ENCODE measurements at places on chromosomes 1 and 21.
A peak's percentile ranks its signal among the peaks of the same experiment; 100 is the strongest.

GRCh38 chr1:181647314-181648035 is 164.2 kb downstream of the CACNA1E start:
- DNase-seq, result no peak

- peak; percentile 51 for DNase-seq
Observed at GRCh38 chr1:88462488-88463261, 221.4 kb upstream of the PKN2 start.

DNA sequence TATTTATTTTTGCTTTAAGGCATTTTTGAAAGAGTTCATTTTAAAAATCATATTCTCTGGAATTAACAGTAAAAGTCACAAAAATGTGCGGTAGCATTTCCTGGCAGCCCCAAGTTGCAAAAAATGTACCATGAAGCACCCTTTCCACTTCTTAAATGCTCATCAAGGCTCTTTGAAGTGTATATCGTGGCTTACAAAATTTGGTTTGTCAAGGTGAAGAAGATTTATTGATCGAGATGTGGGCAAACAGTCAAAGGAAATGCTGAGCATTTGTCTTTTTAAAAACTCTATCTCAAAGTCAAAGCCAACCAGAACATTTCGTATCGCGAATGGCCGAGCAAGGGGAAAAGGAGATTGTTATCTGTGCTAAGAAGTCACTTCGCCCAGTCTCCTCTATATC is 277.5 kb upstream of the KAZN start:
- no peak for DNase-seq

- no peak for DNase-seq
Observed at GRCh38 chr1:27349784-27350662, 8.2 kb downstream of the SYTL1 start.

DNA sequence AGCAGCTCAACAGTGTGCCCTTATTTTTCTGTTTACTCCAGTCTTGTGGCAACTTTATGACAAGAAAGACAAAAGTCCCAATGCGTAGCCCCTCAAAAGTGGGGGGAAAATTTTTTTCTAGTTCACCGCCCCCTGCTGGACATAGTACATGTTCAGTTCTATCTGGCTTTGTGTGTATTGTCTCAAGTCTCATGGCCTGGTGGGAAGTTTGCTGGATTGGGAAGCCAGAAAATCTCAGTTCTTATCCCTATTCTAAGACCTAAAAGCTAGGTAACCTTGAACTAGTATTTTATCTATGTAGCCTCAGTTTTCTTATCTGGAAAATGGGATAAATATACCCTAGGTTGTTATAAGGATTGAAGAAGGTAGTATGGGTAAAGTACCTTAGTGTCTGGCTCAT is 55.8 kb upstream of the LDLRAP1 start:
- no peak for DNase-seq

GRCh38 chr1:152108882-152109222 is 6.4 kb downstream of the TCHH start:
- no peak for DNase-seq

DNA sequence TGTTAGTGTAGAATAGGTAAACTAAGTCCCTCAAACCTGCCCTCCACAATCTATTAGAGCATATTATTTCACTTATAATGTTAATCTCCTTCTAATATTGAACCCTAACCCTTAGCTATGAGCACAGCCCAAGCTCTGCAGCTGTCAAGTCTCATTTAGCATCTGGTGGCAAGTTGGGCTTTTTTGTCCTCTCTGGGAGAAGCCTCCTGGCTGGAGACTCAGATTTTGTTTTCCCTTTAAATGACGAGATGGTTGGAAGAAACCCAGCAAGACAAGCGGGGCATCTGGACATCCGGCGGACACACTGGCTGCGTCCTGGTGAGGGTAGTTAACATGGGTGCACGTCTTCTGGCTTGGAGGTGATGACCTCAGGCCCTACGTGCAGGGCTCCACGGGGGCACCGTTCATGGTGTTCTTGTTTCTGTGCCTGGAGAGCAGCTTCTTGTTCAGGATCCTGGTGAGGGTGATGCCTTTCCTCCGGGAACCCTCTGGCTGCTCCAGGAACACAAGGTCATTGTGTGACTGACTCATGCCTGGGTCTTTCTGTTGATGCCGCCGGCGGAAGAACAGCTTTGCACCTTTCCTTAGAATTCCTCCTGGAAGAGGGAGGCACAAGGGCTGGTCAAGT is 9.7 kb upstream of the PRDM15 start:
- DNase-seq, result no peak

- no peak for DNase-seq
Observed at GRCh38 chr1:12643079-12643478, 806 bp upstream of the AADACL4 start.

Measured in DMS79 treated with DMSO at 0.1 percent for 48 hours (cell line).